Activated CD4-positive, CD25-positive, alpha-beta regulatory T cell treated with anti-CD3 and anti-CD28 coated beads, Interleukin-2, amount 50 U/mL, for 16 hours (primary cell): ENCODE measurements at places on chromosomes 6 and 20.

GRCh38 chr6:118198746-118199145, 291.7 kb downstream of the SLC35F1 start:
- DNase-seq = no peak

GRCh38 chr6:110482774-110483400, 6.5 kb upstream of the SLC22A16 start:
- DNase-seq = no peak

- no peak for DNase-seq
Observed at GRCh38 chr6:14277405-14277930, 159.9 kb downstream of the CD83 start.

GRCh38 chr6:5995949-5996713, 10.6 kb downstream of the NRN1 start:
- DNase-seq = no peak

DNA sequence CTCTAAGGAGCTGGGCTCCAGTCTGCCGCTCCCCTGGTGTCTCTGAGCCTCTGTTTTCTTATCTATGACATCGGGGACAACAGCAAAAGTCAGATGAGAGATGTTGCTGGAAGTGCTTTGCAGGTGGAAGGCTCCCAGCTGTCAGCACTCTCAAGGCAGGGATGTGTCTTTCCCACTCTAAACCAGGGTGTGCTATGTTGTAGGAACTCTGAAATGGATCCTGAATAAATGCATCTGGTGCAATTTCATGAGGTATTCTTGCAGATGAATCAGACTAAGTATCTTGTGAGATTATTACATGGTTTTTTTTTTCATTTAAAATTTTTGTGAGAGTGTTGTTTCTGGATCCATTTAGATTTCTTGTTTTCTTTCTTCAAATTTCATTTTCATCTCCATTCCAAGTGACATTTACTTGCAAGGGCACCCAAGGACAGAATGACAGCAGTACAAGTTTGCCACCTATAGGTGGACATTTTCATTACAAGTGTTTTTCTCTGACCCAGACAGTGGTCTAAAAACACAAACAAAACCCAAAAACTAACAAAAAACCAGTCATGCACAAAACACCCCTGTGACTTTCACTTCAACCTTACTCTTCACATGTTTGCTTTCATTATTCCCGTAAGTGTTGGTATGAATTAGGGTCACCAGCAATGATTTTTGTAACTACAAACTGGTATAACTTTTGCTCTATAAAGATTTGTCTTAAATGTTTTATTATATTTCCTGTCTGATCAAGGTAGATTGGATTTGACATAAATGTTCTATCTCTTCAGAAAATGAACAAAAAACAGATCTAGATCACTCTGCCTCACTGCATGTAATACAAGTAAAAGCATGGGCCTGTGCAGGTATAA, 14.7 kb upstream of the SIM1 start:
- no peak for DNase-seq

GRCh38 chr6:5215799-5216198, 45.0 kb downstream of the LYRM4 start:
- no peak for DNase-seq

DNA sequence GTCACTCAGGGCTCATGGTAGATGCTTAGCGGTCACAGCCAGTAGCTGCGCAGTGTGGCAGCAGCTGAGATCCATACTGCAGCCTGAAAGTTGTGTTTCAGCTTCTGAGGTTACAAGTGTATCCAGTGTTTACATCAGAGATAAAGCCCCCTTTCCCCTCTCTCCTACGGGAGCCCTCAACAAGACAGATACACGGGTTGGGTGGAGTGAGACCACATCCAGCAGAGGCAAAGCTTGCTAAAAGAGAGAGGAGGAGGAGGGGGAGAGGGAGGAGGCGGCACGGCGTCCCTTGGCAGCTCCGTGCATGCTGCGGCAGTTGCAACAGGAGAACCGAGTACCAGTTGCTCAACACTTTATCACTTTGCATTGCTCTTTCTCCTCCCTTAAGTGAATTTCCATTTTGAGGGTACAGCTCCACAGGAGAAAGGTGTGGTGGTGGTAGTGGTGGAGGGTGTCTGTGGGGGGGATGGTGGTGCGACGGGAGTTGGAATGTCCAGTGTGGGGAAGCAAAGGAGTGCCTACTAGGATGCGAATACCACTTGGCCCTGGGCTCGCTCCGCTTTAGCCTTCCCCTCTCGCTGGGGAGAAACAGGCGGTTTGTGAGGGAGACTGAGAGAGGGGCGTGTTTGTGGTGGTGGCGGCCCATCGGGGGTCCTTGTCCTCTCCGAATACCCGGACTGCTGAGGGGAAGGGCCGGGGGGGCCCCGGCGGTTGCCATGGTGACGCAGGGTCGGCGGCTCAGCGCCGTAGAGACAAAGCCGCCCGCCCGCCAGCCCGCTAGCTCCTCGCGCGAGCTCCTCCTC, 405 bp upstream of the RNF182 start:
- no peak for DNase-seq

GRCh38 chr6:83303426-83303825, 110.3 kb downstream of the RWDD2A start:
- DNase-seq = no peak

DNA sequence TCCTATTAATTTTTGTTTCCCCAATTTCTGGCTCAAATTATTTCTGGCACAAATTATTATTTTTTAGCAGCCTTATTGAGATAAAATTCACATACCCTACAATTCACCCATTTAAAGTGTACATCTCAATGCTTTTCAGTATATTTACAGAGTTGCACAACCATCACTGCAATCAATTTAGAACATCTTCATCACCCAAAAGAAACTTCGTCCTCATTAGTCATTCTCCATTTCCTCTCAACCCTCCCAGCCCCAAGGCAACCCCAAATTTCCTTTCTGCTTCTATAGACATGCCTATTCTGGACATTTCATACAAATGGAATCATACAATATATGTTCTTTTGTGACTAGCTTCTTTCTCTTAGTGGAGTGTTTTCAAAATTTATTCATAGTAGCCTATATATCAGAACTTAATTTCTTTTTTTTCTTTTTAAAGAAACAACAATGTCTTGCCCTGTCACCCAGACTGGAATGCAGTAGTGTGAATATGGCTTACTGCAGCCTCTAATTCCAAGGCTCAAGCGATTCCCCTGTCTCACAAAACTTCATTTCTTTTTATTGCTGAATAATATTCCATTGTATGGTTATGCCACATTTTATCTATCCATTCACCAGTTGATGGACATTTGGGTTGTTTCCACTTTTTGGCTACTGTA, 84.5 kb downstream of the DNAH8 start:
- no peak for DNase-seq

GRCh38 chr6:20771409-20771808, 237.2 kb downstream of the CDKAL1 start:
- no peak for DNase-seq
